Retina (tissue), 1 donor: ENCODE measurements at places on chromosomes 3 and 15.

GRCh38 chr3:23607184-23607847, 198.4 kb upstream of the UBE2E1 start:
- no peak for DNase-seq

DNA sequence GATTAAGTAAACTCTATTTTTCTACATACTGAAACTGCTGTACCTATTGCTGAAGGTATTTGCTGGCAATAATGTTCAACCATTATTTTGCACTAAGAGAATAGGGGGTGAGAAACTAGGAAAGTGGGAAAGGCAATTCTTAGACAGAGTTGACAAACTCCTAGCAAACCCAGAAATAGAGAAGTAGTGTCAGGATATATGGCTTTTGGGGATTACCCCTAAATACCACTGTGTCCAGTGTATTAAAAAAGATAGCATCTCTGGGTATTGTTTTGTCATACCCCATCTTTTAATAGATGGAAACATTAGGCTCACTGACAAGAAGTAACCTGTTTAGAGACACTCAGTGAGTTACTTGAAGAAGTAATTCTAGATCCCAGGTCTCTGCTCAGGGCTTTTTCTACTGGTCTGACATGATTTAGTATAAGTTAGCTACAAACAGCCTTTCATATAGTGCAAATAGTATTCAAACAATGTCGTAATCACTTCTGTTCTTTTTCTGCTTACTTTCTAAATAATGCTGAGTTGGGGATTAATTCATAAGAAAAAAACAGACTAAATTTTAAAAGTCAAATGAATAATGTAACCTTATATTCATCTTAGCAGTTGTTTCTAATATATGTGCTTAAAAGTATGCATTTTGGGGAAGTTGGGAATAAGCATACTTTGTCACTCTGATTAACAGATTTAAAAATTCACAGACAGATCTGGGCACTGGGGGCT, 107.2 kb downstream of the IL1RAP start:
- no peak for DNase-seq

GRCh38 chr3:25587526-25587925, 77.2 kb downstream of the TOP2B start:
- DNase-seq = no peak

GRCh38 chr15:101258238-101259144, 6.6 kb upstream of the CHSY1 start:
- peak; percentile 79 for DNase-seq

DNA sequence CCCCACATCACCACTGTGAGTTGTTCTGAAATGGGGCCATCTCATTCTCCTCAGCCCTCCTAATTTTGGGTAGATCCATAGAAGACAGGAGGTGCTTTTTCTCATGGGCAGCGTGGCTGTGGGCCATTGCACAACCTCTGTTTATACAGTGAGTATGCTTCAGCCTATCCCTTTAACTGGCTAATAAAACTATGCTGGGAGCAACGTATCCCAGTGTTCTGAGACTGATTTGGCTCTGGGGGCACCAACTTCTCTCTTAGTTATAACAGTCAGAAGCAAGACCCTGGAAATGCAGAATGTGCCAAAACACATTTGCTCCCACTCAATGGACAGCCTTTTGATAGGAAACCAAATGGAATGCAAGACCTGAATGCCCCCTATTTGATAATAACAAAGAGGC, 97.1 kb upstream of the ICE2 start:
- peak; percentile 45 for DNase-seq

DNA sequence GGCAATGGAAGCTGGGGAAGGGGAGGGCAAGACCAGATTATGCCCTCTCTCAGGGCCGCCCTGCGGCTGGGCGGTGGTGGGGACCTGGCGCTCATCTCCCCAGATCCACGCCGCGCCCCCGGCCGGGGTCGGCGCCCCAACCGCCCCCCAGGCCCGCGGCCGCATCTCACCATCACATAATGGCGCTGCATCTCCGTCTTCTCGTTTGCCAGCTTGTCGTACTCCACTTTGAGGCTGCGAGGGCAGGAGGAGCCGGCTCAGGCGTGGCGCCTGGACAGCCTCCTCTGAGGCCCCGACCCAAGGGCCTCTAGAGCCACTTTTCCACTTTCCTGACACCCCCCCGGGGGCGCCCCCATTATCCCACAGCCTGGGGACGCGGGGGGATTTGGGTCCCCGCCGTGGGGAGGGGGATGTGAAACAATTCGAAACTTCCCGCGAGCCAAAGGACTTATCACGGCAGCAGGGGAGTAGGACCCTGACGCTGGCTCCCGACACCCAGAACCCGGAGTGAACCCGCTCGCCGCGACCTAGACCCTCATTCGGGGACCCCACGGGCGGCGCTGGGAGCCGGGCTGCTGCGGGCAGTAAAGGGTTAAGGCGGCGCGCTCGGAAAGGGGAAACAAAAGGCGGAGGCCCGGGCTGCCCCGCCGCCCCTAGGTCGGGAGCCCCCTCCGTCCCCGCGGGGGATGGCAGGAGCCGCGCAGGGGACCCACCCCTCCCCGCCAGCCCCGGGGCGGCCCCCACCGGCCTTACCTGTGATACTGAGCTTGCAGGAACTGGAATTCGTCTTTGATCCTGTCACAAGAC, 2.1 kb downstream of the TLE3 start:
- peak; percentile 65 for DNase-seq

GRCh38 chr3:155495387-155495786, 201.9 kb upstream of the STRIT1 start:
- no peak for DNase-seq

GRCh38 chr15:59170295-59171066, 36.2 kb upstream of the LDHAL6B start:
- no peak for DNase-seq

- DNase-seq = no peak
Measured at GRCh38 chr3:159432682-159433340, 555.8 kb upstream of the IL12A start.

GRCh38 chr15:61879219-61879618, 181.0 kb downstream of the VPS13C start:
- DNase-seq = no peak

DNA sequence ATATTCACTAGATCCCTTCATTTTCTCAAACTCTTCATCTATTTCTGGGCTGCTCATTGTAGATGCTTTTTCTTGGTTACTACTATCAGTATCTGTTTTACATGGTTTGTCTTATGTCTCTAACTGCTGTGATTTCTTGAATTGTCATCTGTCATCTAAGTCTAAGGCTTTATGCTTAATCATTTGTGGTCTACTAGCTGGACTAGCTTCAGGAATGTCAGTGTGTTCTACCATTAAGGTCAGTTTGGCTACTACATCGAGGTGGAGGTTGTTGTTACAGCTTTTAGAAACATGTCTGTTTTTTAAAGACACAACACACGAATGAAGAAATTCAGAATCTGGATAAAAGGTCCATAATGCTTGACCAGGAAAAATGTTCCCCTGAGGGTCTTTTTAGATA, 82.2 kb downstream of the ABI3BP start:
- no peak for DNase-seq

GRCh38 chr15:52134502-52135144, 22.0 kb upstream of the BCL2L10 start:
- DNase-seq = no peak

GRCh38 chr3:133301731-133302130, 98.1 kb upstream of the BFSP2 start:
- no peak for DNase-seq

- no peak for DNase-seq
Measured at GRCh38 chr3:52093756-52094545, 37.6 kb upstream of the DUSP7 start.

DNA sequence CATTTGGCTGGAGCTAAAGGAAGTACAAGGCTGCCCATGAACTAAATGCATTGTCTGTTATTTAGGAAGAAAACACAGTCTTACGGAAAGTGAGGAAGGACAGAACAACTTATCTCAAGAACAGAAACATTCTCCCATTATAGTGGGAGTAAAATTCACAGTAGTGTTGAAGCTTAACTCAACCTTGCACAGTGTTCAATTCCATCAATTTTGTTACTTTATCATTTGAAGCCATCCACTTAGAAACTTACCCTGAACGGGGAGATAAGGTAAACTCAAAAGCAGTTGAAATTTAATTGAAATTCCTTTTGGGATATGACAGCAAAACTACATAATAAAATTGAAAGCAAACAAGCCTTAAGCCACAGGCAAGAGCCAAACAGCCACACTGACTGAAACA, 186.9 kb downstream of the PCCB start:
- no peak for DNase-seq

- DNase-seq = no peak
Measured at GRCh38 chr15:83210619-83211018, 3.0 kb upstream of the HDGFL3 start.

DNA sequence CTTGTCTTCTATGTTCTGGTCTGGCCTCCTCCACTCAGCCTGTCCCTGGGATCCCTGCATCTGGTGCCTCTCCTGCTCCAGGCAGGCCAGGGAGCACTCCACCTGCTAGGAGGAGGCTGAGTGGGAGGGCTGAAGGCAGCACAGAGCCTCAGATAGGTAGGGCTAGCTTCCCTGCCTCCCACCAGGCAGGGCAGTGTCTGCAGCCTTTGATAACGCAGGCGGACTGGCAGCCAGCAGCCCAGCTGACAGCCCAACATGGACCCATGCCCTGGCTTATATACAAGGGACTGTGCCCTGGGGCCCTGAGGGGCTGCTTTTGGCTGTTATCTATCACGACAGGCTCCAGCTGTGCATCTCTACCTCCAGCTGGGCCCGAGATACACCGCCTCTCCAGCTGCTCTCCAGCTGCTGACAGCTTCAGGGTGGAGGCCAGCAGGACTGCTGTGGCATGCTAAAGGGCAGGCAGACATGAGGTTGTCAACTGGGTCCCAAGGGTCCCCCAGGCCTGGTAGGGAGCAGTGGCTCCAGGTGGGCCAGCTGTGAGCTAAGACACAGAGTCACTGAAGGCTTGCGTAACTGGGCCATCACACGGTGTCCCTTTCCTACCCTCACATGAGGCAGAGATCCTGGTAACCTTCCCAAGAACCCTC, 5.2 kb upstream of the CLK3 start:
- DNase-seq = peak; percentile 60

DNA sequence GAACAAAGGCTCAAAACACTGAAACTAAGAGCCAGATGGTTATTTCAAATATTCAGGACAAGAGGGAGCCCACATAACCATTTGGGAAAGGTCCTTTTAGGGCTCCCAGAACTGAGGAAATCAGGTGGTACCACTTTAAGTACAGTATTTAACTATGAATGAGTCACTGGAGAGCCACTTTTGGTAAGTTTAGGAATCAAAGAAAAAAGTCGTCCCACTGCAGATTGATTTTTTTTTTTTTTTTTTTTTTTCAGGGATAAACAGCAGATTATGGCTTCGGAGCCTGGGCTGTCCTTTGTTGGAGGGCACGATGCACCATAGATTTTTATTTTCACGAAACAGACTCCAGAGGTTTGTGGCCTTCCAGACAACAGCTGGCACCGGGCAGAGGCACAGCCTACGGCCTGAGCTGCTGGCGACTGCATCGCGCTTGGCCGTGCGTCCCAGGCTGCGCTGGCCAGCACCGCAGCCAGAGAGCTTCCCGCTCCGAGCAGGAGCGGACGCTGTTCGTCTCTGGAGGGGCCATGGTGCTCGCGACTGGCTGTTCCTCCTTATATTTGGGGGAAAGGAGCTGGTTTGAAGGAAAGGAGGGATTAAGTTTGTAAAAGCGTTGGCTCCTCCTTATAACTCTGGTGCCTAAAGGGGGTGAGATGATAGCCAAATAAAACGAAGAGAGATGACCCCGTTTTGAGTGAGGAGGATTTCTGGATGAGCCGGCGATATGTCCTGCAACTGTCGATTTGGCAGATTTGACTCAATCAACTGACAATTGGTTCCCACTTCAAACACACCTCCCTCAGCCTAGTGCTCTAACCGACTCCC, 152.9 kb upstream of the GOLIM4 start:
- DNase-seq = peak; percentile 90

DNA sequence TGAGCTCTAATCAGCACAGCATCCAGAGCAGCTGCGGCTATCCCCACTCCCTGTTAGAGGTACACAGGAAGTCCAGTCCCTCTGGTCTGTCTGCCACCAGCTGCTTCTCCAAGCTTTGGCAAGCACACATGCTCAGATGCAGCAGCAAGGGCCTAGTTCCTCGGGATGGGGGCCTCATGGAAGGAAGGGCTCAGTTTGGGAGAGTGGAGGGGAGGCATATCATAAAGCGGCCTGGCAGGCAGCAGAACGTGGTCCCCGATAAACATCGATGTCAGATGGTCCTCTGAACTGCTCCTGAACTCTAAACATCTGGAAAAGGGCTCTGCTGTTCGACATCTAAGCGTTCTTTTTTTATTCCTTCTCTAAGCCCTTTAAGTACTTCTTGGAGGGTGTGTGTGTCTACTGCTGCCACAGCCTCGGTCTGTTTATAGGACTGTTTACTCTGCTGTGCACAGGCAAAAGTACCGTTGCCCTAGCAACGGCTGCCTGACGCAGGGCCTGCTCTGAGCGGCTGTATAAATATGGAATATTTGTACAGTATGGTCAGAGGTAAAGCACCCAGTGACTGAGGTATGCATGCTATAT, 74.6 kb downstream of the PRICKLE2 start:
- DNase-seq = peak; percentile 29

DNA sequence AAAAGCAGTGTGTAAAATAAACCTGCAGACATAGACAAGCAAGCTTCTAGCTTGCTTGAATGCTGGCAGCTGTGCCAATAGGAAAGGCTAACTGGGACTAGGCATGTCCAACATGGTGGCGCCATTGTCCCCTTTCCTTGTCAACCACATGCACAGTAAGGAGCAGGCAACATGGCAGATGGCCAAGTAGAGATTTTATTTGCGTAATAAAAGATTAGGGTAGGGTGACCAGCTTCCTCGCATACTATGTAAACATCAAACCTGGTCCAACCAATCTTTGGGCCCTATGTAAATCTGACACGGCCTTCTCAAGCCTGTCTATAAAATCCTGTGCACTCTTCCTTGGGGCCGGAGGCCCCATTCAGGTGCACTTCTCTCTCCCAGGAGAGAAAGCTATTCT, 575.4 kb upstream of the GOLIM4 start:
- no peak for DNase-seq

DNA sequence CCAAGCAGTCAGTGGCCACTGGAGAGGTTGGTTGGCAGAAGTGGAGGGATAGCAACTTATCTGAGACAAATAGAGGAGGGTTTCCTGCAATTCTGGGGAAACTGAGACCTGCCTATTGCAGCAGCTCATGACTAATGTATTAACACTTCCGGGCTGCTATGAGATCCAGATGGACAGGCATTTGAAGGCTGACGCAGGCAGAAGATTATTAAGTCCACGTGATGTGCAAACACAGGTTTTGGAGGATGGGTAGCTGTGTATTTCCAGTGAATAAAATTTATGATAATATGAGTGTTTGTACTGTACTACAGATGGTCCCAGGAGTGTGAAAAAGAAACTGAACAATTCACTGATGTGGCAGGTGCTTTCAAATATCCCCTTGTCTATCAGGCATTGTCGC, 28.5 kb upstream of the CFAP161 start:
- no peak for DNase-seq

- no peak for DNase-seq
Measured at GRCh38 chr15:98812716-98813446, 164.5 kb downstream of the IGF1R start.

DNA sequence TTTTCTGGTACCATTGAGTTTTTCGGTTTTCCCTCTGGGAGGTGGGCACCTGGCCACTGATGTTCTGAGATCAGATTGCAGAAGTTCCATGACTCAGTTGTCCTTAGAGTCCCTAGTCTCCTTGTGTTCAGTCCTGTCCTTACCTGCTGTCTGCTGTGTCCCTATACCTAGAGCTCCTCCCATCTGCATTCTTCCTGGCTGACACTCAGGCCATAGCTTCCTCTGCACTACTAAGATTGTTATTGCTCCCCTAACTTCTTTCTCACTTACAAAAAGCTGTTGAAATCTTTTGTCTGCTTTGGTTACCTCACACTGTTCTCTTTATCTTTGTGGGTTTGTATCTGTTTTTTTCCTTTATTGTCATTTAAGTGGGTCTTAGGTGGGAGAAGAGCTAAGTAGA, 13.2 kb downstream of the USP3 start:
- DNase-seq = no peak

- no peak for DNase-seq
Measured at GRCh38 chr15:90718232-90718631, 1.1 kb downstream of the BLM start.
